ENCODE measurements at places on chromosomes 11 and 22.

DNA sequence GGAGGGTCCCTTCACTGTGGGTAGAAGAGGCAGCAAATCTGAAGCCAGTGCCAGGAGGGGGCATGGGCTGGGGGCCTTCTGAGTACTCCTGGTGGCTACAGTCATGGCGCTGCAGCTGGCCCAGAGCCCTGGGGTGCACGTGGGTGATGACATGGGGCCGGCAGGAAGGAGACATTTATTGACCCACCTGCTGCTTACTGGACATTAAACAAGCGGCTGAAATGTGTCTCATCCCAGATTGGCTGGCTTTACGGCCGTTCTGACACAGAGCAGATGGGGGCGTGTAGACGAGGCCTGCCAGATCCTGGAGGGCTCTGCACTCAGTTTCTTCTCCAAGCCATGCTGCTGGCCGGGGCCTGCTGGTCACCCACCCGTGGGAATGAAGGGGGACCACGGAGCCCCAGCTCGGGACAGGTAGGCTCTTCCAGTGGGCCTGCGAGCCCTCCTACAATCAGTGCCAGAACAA lies 906.9 kb downstream of the BRD1 start:
- DNase-seq: no peak

DNA sequence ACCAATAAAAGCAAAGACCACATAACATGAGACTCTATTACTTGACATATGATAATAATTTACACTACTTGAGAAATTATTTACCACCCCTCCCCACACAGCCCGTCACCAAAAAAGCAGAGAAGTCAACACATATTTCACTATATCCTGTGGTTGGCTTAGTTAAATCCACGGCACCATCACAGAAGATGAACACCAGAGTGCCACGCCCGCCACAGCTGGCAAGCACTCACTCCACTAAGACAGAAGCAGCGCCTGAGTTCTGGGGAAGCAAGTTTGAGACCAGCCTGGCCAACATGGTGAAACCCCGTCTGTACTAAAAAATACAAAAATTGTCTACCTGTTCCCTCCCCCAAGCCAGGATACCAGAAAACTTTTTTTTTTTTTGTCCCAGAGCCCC lies 53.1 kb downstream of the PACSIN2 start:
- DNase-seq: no peak

DNA sequence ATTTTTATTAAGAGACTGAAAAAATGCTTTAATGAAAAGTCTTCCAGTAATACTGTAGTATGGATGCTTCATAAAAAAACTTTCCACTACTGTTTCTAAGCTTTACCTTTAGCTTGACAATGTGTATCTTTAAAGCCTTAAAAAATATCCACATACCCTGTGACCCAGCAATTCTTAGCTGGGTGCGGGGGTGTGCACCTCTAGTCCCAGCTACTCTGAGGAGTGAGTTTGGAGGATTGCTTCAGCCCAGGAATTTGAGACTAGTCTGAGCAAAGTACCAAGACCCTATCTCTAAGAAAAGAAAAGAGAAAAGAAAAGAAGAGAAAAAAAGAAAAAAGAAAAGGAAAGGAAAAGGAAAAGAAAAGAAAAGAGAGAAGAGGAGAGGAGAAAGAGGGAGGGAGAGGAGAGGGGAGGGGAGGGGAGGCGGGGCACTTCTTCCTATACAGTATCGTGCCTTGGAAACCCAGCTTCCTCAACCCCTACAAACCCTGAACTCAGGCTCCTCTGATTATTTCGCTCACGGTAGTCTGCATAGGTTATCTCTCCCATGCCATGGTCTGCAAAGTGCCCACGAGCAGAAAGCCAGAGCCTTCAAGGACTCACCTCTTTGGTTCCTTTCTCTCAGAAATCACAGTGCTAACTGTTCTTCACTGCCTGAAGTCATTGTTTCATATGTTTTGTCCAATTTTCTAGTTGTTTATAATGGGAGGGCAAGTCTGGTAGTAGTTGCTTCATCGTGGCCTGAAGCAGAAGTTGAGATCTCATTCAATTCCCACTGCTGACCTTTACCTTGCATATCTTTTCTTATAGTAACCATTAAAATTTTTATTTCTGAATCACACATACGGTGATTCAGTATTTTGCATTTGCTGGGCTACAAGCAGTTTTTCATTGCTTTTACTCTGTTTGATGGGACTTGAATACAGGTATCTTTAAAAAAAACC lies 82.2 kb downstream of the FAM83F start:
- DNase-seq: peak; percentile 25

DNA sequence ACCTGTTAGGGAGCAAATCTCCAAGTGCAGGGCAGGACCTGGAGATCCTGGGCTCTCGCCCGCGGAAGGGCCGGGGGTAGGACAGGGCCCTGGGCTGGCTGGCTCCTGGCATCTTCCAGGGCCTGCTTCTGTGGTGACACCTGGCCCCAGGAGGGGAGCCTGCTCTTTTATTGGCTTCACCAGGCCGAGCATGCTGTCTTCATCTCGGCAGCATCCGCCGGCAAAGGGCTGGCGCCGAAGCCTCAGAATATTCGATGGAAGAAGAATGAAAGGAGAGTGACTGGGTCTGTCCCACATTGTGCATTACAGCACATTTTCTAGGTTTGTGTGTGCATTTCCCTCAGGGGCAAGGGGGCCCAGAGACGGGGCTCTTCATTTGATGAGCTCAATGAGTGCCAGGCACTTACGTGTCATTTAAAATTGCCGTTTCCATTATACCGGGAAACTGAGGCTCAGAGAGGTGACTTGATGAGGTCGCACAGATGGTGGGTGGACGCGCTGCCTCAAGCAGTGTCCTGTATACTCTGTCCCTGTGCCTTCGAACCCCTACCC lies 70.0 kb downstream of the RBX1 start:
- peak; percentile 20 for DNase-seq

- no peak for DNase-seq
These were observed 21.2 kb downstream of the CLMP start for GRCh38 chr11:123173856-123174186.

DNA sequence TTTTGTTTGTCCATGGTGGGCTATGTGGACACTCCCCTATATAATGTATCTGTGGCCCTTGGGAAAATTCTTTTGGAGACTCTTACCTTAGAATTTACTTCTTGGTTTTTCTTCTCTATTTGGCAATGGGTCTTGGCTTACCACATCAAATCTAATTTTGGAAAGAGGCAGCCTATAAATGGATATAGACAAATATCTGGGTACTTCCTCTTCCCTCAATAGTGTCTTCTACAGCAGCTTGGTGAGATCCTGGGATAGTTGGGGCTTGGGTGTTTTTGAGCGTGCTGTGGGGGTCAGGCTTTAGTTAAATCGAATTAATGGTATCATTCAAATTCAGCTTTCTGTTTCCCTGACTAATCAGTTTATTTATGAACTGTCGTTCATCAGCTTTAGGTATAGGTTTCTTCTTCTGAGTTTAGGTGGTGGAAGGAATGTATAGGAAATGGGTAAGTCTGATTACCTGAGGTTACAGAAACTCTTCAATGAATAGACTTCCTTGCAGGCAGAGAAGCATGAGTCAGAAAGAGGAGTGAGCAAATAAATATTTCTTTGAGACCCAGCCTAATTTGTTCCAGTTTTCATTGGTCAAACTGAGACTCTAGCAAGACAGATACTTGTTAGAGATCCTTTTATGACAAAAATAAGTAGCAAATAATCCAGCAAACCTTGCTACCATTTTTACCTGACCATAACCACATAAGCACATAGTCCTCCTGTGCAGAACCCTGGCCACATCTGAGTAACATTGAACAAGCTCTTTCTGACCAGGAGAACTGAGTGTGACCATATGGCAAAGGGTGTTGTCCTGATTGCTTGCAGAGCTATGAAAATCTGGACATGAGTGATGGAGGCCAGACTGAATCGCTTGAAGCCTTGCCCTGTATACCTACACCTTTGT lies 68.6 kb upstream of the SORL1-AS1 start:
- no peak for DNase-seq

GRCh38 chr11:93541884-93542810 lies 1.0 kb downstream of the SMCO4 start:
- DNase-seq: peak; percentile 70

DNA sequence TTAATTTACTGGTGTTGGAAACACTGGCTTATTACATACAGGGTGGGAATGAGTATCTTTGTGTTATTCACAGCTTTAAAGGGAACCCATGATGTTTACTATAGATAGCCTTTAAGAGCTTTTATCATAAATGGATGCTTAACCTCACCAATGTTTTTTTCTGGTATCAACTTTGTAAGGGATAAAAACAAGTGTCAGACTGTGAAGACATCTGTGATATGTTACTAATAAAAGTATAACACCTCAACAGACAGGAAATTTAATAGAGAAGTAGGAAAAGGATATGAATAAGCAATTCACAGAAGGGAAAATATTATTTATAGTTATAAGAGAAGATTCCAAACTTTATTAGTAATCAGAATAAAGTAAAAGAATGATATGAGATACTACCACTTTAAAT lies 46.3 kb downstream of the ACAT1 start:
- no peak for DNase-seq

DNA sequence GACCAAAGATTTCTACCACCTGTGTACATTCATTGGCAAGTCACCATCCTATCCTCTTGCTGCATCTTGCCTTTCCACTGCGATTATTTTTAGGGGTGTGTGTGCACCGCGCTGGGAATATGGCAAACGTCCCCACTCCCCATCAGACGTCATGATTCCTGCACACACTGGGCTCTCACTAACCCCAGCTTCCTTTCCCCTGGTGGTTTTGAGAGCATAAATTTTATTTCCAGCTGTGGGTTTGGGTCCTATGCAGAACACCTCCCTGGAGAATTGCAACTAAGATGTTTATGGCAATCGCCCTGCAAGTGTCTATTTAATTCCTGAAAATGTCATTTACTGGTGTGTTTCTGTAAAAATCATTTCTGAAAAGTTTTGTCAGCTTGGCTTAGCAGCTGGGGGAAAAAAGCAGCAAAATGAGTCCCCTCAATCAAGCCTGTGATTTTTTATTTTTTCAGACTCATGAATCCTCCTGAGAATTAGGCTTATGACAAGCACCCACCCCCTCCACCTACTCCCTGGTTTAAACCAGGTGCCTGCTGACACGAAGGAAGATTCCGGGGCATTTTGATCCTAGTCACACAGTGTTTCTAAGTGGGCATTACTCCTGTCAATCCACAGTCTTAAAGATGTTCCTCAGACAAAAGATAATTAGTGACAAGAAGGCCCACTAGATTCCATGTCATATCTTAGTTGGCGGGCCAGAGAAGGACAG lies 23.8 kb downstream of the UPB1 start:
- no peak for DNase-seq

- DNase-seq: no peak
These were observed 382 bp downstream of the C11orf54 start for GRCh38 chr11:93741882-93742226.

DNA sequence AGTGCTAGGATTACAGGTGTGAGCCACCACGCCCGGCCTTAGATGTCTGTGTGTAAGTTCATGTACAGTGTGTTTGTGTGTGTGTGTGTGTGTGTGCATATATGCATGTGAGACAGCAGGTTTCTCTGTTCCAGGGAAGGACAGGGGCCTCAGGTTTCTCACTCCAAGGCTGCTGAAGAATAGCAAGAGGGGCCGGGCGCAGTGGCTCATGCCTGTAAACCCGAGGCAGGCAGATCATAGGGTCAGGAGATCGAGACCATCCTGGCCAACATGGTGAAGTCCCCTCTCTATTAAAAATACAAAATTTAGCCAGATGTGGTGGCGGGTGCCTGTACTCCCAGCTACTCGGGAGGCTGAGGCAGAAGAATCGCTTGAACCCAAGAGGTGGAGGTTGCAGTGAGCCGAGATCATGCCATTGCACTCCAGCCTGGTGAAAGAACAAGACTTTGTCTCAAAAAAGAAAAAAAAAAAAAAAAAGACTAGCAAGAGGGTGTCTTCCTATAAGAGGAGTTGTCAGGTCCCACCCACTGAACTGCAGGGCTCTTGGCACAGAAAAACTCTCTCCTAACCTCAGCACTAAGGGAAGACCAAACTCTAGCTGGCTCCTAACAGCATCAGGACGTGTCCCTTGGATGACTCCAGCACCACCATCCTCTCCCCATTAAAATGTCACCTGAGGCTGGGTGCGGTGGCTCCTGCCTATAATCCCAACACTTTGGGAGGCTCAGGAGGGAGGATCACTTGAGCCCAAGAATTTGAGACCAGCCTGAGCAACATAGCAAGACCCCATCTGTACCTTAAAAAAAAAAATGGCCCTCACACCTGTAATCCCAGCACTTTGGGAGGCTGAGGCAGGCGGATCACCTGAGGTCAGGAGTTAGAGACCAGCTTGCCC lies 40.0 kb downstream of the TST start:
- DNase-seq: no peak

DNA sequence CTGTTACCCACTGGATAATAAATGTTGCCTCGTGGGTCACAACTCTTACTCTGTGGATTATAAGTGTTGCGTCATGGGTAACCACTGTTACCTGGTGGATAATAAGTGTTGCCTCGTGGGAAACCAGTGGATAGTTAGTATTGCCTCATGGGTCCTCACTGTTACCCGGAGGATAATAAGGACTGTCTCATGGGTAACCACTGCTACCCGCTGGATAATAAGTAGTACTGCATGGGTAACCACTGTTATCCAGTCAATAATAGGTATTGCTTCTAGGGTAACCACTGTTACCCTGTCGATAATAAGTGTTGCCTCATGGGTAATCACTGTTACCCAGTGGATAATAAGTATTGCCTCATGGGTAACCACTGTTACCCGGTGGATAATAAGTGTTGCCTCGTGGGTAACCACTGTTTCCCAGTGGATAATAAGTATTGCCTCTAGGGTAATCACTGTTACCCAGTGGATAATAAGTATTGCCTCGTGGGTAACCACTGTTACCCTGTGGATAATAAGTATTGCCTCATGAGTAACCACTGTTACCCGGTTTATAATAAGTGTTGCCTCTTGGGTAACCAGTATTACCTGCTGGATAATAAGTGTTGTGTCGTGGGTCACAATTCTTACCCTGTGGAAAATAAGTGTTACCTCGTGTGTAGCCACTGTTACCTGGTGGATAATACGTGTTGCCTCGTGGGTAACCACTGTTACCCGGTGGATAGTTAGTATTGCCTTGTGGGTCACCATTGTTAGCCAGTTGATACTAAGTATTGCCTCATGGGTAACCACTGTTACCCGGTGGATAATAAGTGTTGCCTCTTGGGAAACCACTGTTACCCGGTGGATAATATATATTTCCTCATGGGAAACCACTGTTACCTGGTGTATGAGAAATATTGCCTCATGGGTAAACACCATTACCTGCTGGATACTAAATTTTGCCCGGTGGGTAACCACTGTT lies 15.7 kb upstream of the NXPE4 start:
- DNase-seq: peak; percentile 15

Measured in EH (cell line).